Gastroesophageal sphincter (tissue), 4 donors: ENCODE measurements at places on chromosomes 7 and 10. TPM values are rescaled to one million over a fixed set of nuclear protein-coding genes. Genes with fewer than 3 reads are reported as not detected.

GIMAP8 gene
- 6.1 TPM for total RNA-seq

MOGAT3 gene
- not detected for total RNA-seq

SLC13A1 gene
- not detected for total RNA-seq

SKIDA1 gene
- total RNA-seq, result 6.5 TPM

COL13A1 gene
- total RNA-seq, result 6.8 TPM

IFIT1B gene
- total RNA-seq, result not detected

HOXA3 gene
- total RNA-seq, result 13.1 TPM
